ENCODE measurements at places on chromosomes 12 and 14.

DNA sequence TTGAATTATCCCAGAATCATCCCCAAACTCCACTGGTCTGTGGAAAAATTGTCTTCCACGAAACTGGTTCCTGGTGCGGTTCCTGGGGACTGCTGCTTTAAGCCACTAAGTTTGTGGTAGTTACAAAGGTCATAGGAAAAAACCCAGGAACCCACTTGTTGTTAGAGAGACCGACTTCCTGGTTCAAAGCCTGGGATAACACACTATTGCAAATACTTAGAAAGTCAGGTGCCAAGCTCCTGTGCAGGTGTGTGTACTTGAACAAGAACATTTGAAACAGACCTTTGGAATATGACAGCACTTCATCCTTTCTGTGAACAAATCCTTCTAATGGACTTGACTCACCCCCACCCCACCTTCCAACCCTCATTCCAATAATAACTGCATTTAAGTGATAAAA is 519.6 kb downstream of the GLT1D1 start:
- DNase-seq = no peak

GRCh38 chr12:54579696-54580333 is 8.6 kb downstream of the PPP1R1A start:
- DNase-seq = peak; percentile 12

DNA sequence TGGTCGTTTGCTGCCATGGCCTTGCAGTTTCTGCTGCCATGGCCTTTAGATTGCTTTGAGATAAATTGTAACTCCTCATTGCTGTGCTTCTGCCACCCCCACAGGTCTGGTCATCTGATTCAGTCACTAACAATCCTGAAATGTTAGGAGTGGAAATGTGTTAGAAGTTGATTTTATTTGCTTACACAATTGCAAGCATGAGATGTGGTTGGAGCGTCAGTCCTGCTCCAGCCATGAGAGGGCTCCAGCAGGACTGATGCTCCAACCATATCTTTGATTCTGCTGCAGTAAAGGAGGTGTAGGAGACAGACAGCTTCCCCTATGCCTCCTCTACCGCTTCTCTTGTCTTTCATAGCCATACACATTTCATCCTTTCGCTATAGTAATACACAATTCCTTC is 226.8 kb upstream of the RGS6 start:
- DNase-seq = no peak

GRCh38 chr12:31003861-31004640 is 69.6 kb upstream of the DDX11 start:
- no peak for DNase-seq

DNA sequence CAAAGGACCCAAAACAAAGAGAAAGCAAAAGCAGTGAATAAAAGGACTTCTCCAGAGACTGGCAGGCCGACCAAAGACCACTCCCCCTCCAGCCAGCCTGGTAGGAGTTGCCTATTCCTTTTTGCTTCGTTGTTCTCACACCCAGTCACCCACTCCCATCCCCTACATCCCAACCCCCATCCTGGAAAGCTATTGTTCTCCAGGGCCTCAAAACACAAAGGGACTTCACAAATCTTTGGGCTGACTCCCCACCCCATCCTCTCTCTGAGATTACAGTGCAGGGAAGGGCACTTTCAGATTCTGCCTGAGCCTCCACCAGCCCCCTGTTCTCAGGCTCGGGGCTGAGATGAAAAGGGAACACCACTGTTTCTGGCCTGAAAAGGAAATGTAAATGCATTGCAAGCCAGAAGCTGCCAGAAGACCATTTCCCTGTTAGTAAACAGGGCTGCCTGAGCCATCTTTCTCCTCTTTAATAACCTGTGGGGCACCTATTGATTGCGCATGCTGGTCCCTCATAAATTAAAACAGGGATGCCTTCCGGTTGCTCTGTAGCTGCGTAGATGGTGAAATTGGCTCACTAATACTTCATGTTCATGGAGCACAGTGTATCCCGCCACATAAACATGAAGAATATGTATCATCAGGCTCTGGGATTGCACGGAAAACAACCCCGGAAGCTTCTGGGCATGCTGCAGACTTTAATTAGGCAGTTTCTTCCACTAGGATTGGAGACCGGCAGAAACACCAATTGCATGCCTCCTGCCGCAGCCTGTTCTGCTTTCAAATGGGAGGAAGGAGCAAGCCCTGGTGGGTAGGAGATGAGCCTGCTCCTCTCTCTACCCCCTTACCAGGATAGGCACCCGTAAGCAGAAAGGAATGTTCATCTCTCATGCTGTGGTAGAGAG is 130.3 kb upstream of the FUT8 start:
- DNase-seq = peak; percentile 31

GRCh38 chr12:53612978-53613377 is 13.2 kb downstream of the ATF7 start:
- no peak for DNase-seq

DNA sequence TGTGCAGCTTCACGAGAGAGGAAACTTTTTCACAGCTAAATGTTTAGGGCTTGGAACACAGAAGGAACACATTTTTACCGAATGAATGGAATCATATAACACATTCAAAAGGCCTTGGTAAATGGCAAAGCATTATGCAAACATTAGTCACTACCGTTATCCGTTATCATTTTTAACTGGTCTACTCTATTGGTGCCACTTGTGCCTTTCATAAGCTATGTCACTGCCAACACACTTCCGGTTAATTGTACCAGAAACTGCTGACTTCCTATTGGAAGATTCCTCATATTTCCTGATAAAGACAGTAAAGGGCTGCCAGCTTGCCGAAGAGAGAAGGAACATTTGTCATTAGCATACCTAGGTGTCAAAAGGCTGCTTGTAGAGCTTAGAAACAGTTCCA is 169.2 kb downstream of the APAF1 start:
- no peak for DNase-seq

- no peak for DNase-seq
These were observed 8.6 kb upstream of the RPH3A start for GRCh38 chr12:112782943-112783342.

- no peak for DNase-seq
These were observed 34.3 kb upstream of the TEX22 start for GRCh38 chr14:105363847-105364708.

GRCh38 chr14:29820785-29821184 is 106.9 kb downstream of the PRKD1 start:
- no peak for DNase-seq

GRCh38 chr12:99979471-99979870 is 5.3 kb downstream of the ANKS1B start:
- DNase-seq = no peak

- DNase-seq = no peak
These were observed 392.7 kb downstream of the GALC start for GRCh38 chr14:87600240-87600639.

DNA sequence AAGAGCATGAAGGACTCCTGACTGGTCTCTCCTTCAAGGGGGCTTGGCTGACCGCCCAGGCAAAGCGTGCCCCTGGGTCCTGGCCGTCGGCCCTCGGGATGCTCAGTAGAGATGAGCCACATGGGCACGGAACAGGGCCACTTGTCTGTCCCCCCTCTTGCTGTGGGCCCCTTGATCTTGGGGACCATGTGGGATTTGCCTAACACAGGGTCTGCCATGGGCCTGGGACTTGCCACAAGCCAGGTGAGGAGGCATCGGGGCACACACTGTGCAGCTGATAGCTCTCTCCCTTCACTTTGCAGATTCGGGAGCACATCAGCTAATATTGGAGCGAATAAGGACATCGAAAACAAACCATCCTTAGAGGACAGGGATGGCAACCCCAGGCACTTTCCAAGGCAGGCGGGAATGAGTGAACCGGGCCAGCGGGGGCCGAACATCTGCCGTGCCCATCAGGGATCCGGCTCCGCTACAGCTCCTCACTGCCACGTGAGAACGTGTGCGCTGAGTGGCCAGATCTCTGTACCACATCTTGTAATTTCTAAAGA is 88.1 kb downstream of the PIWIL1 start:
- no peak for DNase-seq

GRCh38 chr12:12807970-12808702 is 5.0 kb upstream of the DDX47 start:
- no peak for DNase-seq

- no peak for DNase-seq
These were observed 5.5 kb upstream of the BDKRB1 start for GRCh38 chr14:96250485-96250884.

DNA sequence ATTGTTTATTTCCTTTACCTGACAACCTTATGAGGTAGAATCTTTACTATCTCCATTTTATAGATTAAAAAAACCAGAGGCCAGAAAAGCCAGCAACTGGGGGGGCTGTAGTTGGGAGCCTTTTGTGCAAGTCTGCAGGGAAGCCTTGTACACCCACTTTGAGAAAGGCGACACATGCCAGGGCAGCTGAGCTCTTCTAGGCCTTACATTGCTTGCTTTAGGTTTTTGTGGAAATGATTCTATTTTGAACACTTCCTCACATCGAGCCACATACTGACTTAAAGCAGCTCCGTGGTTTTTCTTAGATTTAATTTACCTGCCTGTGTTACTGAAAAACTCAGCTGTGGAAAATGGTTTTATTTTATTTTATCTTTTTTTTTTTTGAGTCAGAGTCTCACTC is 34.6 kb downstream of the EP400 start:
- no peak for DNase-seq

DNA sequence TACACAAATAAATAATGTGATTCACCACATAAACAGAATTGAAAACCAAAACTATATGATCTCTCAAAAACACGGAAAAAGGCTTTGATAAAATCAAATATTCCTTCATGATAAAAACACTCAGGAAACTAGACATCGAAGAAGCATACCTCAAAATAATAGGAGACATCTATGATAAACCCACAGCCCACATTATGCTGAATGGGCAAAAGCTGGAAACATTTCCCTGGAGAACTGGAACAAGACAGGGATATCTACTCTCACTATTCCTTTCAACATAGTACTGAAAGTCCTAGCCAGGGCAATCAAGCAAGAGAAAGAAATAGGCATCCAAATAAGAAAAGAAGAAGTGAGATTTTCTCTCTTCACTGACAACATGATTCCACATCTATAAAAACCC is 371.5 kb upstream of the ATXN7L3B start:
- no peak for DNase-seq

GRCh38 chr14:74425525-74426201 is 347 bp downstream of the SYNDIG1L start:
- DNase-seq = peak; percentile 2

All from hypothalamus (tissue), 51 donors.